Uterus (tissue), 4 donors: ENCODE measurements at places on chromosomes 6 and 20. TPM values are rescaled to one million over a fixed set of nuclear protein-coding genes. Genes with fewer than 3 reads are reported as not detected.

GRCh38 chr6:25154034-25154596, 125.1 kb upstream of the CARMIL1 start:
- no peak overlapping the region for H3K27ac ChIP-seq
- no peaks in the 10 kb centered on the region for H3K27me3 ChIP-seq
- H3K36me3 ChIP-seq, result no peaks in the 10 kb centered on the region
- H3K4me1 ChIP-seq, result no peaks in the 10 kb centered on the region
- H3K4me3 ChIP-seq, result no peak overlapping the region

DNA sequence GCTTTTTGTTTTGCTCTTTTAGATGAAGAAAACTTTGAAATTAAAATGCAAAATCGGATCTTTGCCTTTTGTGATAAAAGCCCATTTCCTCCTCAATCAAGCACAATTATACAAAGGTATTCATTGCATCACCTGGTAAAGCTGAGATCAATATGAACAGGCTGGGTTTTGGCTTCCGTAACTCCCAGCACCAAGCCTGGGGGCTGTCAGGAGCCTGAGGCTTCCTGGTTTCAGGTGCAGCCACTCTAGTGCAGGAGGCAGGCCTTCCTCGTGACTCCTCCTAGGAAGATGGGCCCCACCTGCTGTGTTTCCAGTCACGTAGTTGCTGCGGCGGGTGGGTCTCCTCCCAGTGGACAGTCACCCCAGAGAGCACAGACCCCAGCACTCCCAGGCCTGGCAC, 54.0 kb downstream of the EDN3 start:
- no peaks in the 10 kb centered on the region for H3K27me3 ChIP-seq
- no peak for DNase-seq
- no peak overlapping the region for H3K4me3 ChIP-seq
- H3K4me1 ChIP-seq, result no peaks in the 10 kb centered on the region

DNA sequence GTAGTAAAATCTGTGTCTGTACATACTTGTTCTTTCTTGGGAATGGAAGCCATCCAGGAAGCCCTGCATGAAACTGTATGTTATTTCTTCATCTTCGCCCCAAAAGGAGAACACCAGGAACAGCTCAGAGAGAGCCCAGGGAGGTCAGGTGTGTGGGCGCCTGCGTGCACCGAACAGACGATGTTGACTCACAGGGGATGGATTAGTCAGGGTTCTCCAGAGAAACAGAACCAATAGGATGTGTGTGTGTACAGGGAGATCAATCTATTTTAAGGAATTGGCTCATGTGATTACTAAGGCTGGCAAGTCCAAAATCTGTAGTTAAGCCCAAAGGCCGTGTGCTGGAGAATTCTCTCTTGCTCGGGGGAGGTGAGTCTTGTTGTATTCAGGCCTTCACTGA, 45.7 kb downstream of the RNASET2 start:
- DNase-seq, result no peak
- no peaks in the 10 kb centered on the region for H3K27me3 ChIP-seq
- no peaks in the 10 kb centered on the region for H3K36me3 ChIP-seq

GRCh38 chr20:595330-596308, 14.5 kb downstream of the TCF15 start:
- no peak for DNase-seq
- H3K4me3 ChIP-seq, result no peak overlapping the region
- no peak overlapping the region for H3K27ac ChIP-seq
- H3K4me1 ChIP-seq, result no peaks in the 10 kb centered on the region
- no peaks in the 10 kb centered on the region for H3K27me3 ChIP-seq
- H3K36me3 ChIP-seq, result no peaks in the 10 kb centered on the region

- no peaks in the 10 kb centered on the region for H3K27me3 ChIP-seq
- H3K4me1 ChIP-seq, result no peaks in the 10 kb centered on the region
- DNase-seq, result no peak
- H3K27ac ChIP-seq, result no peak overlapping the region
These were observed 511.2 kb upstream of the JARID2 start for GRCh38 chr6:14734416-14735340.

- H3K36me3 ChIP-seq, result no peaks in the 10 kb centered on the region
- H3K27me3 ChIP-seq, result no peaks in the 10 kb centered on the region
- H3K27ac ChIP-seq, result no peak overlapping the region
These were observed 66.5 kb downstream of the ILRUN start for GRCh38 chr6:34630040-34630439.

GRCh38 chr20:20386192-20386591, 18.3 kb downstream of the INSM1 start:
- no peak overlapping the region for H3K27ac ChIP-seq
- H3K27me3 ChIP-seq, result no peaks in the 10 kb centered on the region
- H3K4me3 ChIP-seq, result no peak overlapping the region
- H3K36me3 ChIP-seq, result no peaks in the 10 kb centered on the region

GRCh38 chr6:37319156-37319555, 34.6 kb upstream of the RNF8 start:
- no peak overlapping the region for H3K27ac ChIP-seq
- H3K36me3 ChIP-seq, result no peaks in the 10 kb centered on the region
- no peak for DNase-seq
- no peaks in the 10 kb centered on the region for H3K4me1 ChIP-seq
- H3K27me3 ChIP-seq, result no peaks in the 10 kb centered on the region

The PROCR gene
- 96.2 TPM for total RNA-seq

The ZNF334 gene
- total RNA-seq, result 6.6 TPM

The RGS17 gene
- total RNA-seq, result 0.91 TPM

The FBXO5 gene
- 6.7 TPM for total RNA-seq
